ENCODE measurements at places on chromosomes 6 and 20. TPM values are rescaled to one million over a fixed set of nuclear protein-coding genes. Genes with fewer than 3 reads are reported as not detected.

DNA sequence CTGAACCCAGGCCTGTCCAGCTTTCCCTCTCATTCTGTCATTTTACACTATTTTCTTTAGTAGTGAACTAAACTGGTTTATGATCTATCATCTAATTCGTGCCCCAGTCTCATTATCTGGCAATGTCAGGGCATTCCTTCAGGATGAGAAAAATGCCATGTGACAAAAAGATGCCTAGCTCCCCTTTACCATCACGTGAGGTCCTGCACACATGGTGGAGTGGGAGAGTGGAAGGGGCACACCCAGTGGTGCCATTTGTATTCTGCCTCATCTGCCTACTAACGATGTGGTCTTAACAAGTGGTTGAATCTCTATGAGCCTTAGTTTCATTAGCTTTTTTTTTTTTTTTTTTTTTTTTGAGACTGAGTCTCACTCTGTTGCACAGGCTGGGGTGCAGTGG, 41.2 kb downstream of the CDC5L start:
- DNase-seq = no peak

DNA sequence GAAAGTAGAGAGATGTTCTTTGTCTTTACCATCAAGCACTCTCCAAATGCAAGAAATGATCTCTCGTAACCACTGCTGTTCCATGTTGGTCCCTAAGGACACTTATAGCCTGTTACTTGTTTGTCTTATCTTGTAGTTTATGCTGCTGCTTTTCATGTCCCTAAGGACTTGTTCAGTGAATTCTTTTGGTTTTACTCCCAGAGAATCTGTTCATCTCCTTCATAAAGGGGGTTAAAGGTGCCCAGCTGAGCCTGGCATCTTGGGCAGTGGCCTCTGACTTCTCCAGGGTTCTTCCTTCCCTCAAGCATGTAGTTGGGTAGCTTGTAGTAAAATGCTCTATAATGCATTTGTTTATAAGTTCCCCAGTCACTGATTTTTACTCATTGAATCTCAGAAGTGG, 864 bp upstream of the PKIG start:
- no peak for DNase-seq

- no peak for DNase-seq
Measured at GRCh38 chr6:10534419-10534762, 13.2 kb downstream of the GCNT2 start.

The GDAP1L1 gene
- total RNA-seq = not detected

DNA sequence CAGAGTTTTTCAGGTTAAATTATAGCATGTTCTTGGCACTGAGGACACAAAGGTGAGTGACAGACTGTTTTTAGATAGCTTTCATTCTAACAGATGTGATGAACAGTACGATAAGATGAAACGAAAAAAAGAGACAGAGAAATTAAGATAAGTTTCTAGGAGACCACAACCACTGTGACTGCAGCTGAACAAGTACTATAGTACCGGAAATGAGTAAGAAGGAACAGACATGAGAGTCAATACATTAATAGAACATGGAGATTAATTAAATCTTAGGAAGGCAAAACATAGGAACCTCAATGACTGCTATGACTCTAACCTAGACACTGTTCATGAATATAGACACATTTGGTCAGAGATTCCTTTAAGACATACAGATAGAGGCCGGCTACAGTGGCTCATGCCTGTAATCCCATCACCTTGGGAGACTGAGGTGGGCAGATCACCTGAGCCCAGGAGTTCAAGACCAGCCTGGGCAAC, 40.2 kb downstream of the HBS1L start:
- no peak for DNase-seq

The HRH3 gene
- not detected for total RNA-seq

The PRPH2 gene
- 2.2 TPM for total RNA-seq

- no peak for DNase-seq
Measured at GRCh38 chr20:59352541-59352940, 52.1 kb downstream of the EDN3 start.

The NT5DC1 gene
- 38.1 TPM for total RNA-seq

The HCRTR2 gene
- not detected for total RNA-seq

GRCh38 chr6:36131511-36132245, 1.4 kb downstream of the MAPK13 start:
- DNase-seq = no peak

GRCh38 chr6:146673069-146673468, 74.3 kb downstream of the ADGB start:
- no peak for DNase-seq

- no peak for DNase-seq
Measured at GRCh38 chr6:156774863-156775405, 2.2 kb upstream of the ARID1B start.

DNA sequence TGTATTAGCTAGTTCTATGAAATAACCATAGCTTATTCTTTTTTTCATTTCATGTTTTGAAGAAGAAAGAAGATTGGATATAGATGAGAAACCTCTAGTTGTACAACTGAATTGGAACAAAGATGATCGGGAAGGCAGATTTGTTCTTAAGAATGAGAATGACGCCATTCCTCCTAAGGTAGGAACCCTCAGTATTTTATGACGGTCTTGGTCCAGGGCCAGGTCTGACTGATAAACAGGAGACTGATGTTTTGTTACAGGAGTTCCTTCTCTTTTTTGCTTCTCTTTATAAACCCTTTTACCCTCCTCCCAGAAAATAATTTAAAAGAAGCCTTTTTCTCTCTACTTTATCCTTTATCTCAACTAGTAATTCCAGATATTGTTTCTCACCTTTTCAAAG, 43.6 kb downstream of the AFDN start:
- no peak for DNase-seq

DNA sequence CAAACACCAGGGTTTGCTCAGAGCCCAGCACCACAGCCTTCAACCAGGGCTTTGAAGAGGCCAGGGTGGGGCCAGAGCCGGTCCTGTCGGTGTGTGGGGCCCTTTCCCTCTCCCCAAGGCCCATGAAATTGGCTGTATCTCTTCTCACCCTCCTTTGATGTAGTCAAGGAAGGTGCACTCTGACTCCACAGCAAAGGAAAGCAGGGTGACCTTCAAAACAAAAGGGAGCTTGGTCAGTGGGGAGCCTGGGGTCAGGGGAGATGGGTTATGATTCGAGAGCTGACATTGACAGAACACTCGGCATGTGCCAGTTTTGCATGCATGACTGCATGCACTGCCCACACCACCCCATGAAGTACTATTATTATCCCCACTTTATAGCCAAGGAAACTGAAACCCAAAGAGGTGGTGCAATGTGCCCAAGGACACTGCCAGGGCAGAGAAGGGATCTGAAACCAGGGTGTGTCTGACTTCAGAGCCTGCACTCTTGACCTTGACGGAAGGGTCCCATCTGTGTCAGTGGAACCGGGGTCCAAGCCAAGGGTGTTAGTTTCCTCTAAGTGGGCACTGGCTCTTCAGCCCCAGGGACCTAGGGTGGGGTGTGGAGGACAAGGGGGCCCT, 55.4 kb downstream of the RAB44 start:
- DNase-seq = no peak

The NEDD9 gene
- total RNA-seq = 166 TPM

Data from posterior vena cava (tissue), 2 donors.